GM10248 (cell line): ENCODE measurements at places on chromosomes 12 and 14.
A peak's percentile ranks its signal among the peaks of the same experiment; 100 is the strongest.

- no peak for DNase-seq
Measured at GRCh38 chr12:106387848-106388377, 30.4 kb downstream of the POLR3B start.

GRCh38 chr14:84272290-84272721 lies 1257.6 kb upstream of the FLRT2 start:
- no peak for DNase-seq

DNA sequence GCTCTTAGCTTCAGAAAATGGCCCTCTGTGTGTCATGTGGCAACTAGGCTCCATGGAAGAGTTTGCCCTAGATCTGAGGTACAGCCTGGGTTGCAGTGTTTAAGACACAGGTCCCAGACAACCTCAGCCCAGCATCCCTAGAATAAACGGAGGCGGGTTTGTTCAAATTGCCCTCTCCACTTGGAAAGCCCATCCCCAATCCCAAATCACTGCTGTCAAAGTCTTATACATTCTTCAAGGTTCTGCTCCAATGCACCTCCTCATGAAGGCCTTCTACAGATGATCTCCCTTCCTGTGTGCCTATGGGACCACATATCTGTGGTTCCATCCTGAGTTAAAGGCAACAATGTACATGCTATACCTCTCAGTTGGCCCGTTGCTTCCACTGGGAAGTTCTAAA lies 289.8 kb downstream of the DPF3 start:
- no peak for DNase-seq

GRCh38 chr12:32265951-32266350 lies 133.4 kb upstream of the FGD4 start:
- DNase-seq = peak; percentile 26

- DNase-seq = no peak
Measured at GRCh38 chr12:107223821-107224220, 130.5 kb upstream of the CRY1 start.
